Activated CD8-positive, alpha-beta memory T cell treated with anti-CD3 and anti-CD28 coated beads for 1 hour (primary cell): ENCODE measurements at places on chromosomes 3 and 15.

DNA sequence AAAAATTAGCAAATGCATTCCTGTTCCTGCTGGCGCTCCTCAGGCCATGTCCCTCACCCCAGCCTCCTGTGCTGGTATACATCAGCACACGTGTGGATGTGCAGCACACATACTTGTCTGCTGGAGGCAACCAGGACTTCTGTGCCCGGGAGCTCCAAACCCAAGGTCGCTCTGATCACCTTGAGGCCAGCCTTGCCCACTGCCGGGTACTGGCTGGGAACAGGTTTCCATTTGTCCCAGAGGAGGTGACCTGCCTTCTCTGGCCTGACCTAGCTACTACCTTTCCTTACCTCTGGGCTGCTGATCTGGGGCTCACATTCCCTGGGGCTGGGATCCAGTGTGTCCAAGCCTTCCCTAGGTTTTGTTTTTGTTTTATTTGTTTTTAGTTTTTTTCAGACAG, 12.1 kb downstream of the PRKCD start:
- no peak for DNase-seq

DNA sequence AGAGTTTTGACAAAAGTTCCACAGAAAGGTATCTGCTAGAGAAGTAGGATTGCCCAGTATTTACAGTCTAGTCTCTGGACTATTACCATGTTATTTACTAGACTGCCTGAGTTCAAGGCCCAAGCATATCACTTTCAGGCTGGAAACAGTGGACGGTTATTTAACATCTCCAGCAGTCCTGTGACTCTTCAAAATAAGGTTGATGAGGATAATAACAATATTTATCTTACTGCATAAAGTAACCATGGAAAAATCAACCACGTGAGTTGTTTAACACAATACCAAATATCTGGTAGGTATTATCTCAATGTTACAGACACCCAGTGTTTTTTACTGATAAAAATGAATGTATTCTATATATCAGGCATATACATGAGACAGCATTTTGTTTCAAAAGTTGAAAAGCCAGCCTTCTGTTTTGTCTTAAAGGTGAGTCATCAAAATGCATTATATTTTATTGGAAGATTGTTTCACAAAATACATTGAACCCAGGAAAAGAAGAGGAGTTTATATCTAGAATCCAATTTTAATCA, 535.8 kb downstream of the TBL1XR1 start:
- no peak for DNase-seq

DNA sequence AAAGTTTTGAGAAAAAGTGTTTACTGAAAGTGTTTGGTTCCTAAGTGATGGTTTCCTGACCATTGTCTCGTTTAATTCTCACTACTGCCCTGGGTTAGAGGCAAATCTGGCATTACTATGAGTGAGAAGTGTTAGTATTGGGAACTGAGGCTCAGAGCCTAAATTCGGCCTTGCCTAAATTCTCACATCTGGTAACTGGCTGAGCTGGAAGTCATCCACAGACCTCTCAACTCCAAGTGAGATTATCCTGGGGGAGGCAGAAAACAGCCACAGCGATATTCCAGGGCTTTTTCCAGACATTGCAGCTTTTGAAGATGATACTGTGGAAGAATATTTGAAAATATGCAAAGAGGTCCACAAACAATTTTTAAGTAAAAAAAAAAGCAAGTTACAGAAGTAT, 85.1 kb upstream of the TRA2B start:
- DNase-seq, result no peak

GRCh38 chr3:115602194-115602593, 21.1 kb upstream of the GAP43 start:
- no peak for DNase-seq

GRCh38 chr3:190261015-190261414, 61.2 kb downstream of the CLDN1 start:
- no peak for DNase-seq

DNA sequence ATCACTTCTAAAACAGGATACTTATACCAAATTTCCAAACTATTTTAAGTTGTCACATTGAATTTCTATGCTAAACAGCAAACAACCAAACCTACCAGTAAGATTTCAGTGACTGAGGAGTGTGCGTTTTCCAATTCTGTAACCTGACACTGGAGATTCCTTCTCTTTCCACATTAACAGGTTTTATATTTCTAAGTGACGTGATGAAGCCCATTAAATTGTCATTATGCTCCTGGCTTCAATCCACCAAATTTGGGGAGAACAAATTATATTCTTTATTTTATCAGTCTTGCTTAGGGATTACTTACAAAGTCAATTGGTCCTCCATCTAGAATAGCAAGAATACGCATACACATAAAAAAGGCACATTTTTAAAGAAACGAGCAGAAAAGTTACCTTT, 764.8 kb upstream of the NR2F2 start:
- no peak for DNase-seq

DNA sequence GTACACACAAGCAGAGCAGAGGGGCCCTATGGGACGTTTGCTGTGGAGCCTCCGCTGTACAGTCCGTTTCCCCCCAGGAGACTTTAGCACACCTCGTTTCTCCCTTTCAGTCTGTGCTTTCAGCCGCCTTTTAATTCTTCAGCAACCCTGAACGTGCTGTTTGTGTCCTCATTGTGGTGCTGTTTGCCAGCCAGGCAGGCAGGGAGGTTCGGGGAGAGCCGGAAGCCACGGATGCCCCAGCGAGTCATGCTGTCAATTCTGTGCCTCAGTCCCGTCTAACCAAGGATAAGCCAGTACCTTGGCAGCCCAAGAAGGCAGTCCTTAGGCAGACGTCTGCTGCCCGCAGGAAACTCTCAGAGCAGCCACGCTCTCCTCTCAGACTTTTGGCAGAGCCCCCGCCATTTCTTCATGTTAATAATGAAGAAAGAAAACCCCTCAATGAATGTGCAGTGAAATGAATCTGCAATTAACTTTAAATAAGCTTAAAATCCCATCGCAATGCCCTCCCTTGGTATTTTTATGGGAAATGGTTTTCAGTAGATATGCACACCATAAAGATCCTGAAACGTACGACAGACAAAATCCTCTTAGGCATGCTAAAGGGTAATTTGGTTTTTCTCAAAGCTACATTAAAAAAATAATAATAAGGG, 158.6 kb downstream of the UACA start:
- DNase-seq, result no peak

- no peak for DNase-seq
Observed at GRCh38 chr15:83626171-83626802, 27.6 kb upstream of the ADAMTSL3 start.

- DNase-seq, result no peak
Observed at GRCh38 chr15:70530017-70530499, 233.3 kb downstream of the UACA start.
